ENCODE measurements at places on chromosomes 5 and 9.

GRCh38 chr5:154440540-154440939, 5.3 kb upstream of the SAP30L start:
- no peak for DNase-seq

DNA sequence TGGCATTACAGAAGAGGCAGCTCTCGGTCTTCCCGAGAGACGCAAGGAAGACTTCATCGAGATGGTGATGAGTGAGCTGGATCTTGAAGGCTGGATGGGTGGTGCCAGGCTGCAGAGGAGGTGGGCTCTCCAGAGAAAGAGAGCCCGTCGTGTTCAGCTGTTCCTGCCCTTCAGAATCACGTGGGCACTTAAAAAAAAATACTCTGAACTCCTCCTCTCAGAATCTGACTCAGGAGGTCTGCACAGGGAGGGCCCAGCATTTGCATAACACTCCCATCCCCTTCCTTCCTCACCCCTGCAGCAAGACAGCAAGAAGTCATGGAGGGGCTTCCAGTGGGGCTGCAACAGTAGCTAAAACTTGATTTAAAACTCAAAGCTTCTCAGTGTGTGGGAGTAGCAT, 203.0 kb downstream of the ATPSCKMT start:
- DNase-seq, result no peak

- DNase-seq, result no peak
These were observed 171.4 kb upstream of the SLC30A5 start for GRCh38 chr5:68922172-68922987.

GRCh38 chr5:456351-457194, 13.6 kb downstream of the EXOC3 start:
- DNase-seq, result no peak

DNA sequence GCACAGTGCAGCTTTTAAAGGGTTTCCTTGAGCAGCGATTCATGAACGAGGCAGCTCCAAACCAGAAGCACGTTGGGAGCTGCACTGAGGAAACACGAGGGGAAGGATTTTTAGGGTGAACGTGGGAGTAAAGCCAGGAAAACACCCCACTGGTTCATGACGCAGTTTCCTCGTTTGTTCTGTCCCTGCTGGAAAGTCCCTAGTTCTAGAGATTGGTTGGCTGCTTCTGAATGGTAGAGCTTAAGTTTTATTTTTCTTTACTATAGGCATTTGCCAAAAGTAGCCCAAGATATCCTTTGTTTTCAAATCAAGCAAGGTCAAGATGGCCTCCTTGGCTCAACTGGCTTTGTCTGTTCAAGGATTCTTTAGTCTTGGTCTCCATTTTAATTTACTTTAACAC, 116.5 kb upstream of the CACNA1B start:
- DNase-seq, result no peak
